HFF-Myc (cell line): ENCODE measurements at places on chromosomes 7 and 10.

DNA sequence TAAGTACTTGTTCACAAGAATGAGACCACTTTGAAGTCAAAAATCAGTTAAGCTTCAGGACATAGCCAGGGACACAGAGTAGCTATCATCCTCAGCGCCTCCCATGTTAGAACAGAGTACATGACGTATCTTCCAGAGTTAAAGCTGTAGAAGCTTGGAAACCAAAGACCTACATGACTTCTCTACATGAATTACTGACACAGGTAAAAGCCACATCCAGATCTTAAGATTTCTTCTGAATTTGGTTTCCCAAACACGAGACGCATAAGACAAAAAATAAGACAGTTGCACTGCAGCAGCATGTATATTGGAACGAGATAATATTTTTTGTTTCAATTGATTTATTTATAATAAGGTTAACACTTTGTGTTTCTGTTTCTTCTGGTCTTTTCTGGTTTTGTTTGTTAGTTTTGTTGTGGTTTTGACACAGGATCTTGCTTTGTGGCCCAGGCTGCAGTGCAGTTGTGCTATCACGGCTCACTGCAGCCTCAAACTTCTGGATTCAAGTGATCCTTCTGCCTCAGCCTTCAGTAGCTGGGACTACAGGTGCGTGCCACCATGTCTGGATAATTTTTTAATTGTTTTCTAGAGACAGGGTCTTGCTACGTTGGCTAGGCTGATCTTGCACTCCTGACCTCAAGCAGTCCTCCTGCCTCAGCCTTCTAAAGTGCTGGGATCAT, 10.2 kb upstream of the EPC1 start:
- DNase-seq: no peak

DNA sequence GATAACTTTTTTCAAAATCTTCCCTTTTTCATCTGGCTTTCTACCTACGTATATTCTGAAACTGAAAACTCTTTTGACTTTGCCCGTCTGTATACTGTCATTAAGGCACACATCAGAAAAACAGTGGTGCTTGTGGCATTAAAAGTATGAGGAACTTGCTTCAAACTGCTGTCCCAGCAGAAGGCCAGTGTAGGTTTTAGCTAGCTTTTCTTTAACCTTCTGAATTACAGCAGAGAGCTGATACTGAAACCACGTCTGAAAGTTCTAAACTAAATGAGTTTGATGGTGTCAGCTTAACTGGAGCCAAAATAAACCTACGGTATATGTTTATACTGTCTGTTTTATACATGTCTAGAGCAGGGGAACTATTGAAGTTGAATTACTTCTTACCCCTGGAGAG, 283.4 kb downstream of the TFEC start:
- DNase-seq: no peak

- peak; percentile 7 for DNase-seq
Observed at GRCh38 chr10:52778511-52779392, 6.2 kb upstream of the MBL2 start.

- DNase-seq: no peak
Observed at GRCh38 chr7:134071355-134072331, 55.5 kb upstream of the LRGUK start.

- no peak for DNase-seq
Observed at GRCh38 chr10:71031026-71031425, 142.7 kb upstream of the PCBD1 start.

GRCh38 chr7:78073609-78074382, 275.2 kb downstream of the PHTF2 start:
- DNase-seq: no peak

DNA sequence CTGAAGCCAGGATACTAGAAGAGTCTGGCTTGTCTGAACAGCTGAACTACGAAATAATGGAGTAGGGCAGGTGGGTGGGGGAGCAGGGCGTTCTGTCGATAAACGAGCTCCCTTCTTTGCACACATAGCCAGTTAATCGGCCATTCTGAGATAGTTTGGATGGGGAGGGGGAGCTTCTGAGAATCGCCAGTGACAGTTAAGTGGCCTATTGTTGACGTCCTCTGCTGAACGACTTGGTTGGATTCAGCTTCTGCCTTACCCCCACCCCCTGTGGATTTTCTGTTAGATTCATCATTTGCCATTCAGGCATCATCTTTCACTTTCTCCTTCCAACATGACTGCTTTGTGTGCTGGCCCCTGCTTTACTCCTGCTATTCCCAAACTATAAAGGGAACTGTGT, 520 bp downstream of the CPA5 start:
- no peak for DNase-seq

DNA sequence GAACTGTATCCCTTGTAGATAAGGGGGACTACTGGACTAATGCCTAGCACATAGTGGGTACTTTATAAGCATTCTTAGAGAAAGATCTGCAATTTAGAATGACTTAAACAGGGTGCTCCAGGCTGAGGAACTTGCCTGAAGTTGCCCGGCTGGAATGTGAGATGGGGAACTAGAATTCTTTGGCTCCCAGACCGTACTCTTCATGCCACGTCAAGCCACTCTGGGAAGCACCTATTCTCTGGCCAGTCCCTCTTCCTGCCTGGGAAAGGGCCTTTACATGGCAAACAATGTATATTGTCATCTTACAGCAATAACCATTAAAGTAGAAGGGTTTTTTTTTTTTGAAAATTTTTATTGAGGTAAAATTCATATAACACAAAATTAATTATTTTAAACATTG, 34.5 kb downstream of the ATXN7L1 start:
- no peak for DNase-seq

DNA sequence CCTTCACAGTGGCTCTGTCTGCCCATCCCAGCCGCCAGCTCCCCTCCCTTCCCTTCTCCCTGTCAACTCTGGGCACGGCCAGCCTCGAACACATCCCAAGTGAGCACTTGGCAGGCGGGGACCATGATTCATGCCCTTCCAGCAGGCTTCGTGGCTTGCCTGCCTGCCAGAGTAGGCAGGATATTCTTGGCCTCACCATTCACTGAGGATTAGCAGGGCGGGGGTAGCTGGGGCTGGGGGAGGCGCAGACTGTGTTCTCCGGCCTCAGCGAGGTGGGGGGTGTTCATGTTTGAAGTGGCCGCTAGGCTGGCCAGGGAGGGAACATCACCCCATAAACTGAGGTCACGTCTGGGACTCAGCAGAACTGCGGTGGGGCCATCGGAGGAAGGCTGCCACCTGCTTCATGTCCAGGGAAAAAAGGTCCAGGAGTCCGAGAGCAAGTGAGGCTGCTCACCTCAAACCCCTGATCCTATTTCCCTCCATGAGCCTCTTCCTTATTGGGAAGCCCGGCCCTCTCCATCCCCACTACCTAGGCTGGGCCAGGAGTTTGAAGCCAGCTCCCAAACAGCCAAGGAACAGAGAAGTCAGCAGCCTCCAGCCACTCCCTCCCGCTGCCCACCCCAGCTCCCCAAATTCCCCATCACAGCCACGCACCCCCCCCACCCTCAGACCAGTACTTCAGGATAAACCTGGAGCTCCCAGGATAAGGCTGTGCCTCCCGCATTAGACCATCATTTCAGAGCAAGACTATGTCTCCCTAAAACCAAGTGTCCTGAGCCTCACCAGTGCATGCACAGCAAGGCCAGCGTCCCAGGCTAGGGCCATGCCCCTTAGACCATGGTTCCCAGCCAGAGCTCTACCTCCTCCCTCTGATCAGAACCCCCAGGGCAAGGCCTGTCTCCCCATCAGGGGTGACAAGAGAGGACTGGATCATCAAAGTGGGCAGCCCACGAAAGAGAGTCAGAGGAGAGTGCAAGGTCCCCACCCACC, 42.8 kb upstream of the RABGEF1 start:
- no peak for DNase-seq

DNA sequence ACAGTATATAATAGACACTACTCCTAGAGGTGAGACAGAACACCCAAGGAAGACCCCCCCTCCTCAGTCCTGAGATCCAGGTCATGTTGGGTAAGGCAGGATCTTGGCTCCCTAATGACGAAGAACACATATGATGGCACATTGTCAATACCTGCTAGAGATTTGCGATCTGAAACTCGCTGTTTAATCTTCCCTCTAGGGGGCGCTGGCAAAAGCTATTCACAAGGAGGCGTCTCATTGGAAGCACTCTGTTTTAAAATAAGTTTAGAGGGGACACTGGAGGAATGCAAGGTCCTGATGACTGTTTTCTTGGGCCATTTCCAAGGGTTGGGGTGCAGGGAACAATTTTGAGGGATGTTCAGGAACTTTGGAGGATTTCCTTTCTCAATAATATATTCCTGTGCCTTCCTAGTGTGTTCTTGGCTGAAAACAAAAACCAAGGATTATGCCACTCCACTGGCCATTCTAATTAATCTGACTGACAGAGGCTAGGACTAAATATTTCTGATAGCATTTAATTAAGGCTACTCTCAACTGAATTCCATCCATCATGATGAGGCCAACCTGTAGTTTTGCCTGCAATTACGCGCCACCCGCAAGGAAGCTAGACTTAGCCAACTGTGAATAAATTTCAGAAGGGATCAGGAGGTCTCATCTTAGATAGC, 1013.8 kb upstream of the MBL2 start:
- no peak for DNase-seq

DNA sequence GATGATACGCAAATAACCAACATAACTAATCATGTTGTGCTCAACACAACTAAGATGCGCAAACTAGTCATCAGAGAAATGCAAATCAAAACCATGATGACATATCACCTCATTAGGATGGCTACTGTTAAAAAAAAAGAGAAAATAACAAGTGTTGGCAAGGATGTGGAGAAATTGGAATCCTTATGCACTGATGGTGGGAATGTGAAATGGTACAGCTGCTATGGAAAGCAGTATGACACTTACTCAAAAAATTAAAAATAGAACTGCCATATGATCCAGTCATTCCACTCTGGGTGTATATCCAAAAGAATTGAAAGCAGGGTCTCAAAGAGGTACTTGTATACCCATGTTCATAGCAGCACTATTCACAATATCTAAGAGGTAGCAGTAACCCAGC, 42.9 kb downstream of the SLIT1 start:
- DNase-seq: no peak

DNA sequence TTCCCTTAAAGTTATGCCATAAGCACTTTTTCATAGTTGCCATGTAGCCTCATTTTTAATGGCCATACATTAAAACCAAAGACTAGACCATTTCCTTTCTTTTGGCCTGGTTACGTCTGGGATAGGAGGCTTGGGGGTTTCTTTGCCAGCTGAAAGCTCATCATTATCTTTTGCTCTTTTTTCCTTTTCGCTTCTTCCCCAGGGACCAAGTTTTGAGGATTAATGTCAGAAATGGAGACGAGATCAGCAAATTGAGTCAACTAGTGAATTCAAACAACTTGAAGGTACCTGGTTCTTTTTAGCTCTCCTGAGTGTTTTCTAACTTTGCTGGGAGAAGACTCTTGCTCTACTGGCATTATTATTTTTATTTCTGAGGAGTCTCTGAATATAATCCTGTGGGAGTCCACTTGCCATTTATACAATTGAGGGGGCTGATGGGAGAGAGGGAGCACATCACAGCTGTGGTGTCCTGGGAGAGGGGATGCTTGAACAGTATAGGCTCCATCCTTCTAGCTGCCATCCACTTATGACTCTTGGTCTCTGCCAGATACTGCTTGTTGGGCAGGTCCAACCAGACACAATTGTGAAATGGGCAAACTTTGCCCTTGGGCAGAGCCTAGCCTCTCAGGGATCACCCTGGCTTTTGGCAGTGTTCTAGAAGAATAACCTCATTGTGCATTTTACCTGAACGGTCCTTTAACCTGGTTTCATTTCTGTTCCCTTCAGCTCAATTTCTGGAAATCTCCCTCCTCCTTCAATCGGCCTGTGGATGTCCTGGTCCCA, 5.8 kb downstream of the CPA4 start:
- DNase-seq: no peak

DNA sequence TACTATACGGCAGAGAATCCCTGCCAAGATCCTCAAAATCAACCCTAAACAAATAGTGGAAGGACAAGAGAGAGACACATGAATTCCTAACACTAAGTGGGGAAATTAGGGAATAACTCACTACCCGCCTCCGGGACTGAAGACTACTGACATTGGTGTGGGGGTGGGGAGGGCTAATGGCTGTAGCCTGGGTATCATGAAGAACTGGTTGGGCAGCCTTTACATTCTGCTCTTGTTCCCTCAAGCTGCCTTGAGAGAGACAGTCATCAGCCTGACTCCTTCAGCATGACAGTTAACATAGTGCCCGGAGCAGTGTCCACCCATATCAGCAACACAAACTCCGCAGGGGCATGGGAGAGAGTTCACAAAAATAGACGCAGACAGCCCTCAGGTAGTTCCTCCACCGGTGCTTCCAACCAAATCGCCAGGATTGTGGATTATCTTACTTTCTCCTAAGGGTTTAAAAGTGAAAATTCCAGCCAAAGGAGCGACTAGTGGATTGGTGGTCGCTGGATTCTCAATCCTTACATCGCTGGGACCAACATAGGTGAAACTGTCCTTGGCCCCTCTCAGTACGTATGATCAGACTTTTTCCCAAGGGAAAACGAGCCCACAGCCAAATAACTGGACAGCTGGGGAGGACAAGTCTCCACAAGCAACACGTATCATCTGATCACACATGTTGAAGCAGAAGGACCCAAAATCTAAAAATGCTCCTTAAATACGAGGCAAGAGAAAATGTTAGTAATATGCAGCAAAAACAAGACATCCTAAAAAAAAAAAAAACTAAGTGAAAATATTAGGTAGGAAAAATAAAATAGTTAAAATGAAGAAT, 22.6 kb downstream of the TMEM254 start:
- DNase-seq: no peak

- no peak for DNase-seq
Observed at GRCh38 chr7:99825452-99825851, 2.4 kb upstream of the CYP3A43 start.

DNA sequence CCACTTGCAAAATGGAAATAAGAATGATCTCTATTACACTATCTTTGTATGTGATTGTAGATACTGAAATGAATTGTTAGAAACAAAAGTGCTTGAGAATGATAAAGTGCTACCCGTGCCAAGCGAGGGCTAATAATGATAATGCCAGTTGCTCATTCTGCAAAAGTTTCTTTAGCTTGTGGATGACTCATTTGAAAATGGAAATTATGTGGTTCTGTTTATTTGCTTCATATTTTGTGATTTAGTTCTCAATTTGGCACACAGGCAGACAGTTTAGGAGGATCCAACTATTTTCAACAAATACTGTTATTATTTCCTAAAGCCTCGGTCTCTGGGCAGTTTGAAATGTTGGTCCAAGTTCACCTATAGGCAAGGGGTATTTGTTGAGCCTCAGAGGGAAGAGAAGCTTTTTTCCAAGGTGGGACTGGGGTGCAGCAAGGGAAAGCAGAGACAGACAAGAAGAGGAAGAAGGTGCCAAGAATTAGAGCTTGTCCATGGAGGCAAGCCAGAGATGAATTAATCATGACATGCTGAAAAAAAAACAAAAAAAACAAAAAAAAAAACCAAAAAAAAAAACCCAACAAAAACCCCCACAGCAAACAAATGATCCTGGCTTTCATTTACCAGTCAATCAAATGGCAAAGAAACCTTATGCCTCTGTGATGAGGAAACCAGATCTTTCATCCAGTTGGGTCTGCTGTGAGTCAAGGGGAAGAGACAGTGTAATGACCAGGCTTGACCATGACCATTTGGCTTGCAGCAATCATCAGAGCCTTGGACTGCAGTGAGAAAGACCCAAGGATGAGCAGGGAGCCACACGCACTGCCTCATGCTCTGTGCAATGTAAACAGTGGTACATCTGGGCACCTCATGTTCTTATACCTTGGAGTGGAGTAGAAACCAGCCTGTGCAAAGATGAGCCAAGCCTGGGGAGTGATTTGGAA, 285.0 kb upstream of the HABP2 start:
- DNase-seq: peak; percentile 73

GRCh38 chr10:91785830-91786229, 12.4 kb upstream of the TNKS2 start:
- DNase-seq: no peak
